ENCODE measurements at places on chromosomes 3 and 15.
A peak's percentile ranks its signal among the peaks of the same experiment; 100 is the strongest.

GRCh38 chr15:33099739-33100138 lies 94.8 kb downstream of the FMN1 start:
- no peak for ATAC-seq

DNA sequence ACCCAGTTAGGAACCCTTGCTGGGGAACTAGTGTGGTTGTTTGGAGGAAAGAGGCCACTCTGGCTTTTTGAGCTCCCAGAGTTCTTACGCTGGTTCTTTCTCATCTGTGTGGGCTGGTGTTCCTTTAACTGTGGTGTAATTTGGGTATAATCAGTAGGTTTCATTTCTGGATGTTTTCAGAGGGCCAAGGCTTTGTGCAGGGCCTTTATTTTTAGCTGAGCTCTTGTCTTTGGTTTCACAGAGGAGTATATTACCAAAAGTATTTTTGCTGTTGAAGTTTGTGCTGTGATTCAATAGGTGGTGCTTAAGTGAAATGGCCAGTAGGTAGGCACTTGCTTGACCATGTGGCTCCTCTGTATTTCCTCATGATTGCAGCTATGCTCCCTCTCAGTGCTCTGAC lies 357.9 kb downstream of the KCNH8 start:
- ATAC-seq, result no peak

DNA sequence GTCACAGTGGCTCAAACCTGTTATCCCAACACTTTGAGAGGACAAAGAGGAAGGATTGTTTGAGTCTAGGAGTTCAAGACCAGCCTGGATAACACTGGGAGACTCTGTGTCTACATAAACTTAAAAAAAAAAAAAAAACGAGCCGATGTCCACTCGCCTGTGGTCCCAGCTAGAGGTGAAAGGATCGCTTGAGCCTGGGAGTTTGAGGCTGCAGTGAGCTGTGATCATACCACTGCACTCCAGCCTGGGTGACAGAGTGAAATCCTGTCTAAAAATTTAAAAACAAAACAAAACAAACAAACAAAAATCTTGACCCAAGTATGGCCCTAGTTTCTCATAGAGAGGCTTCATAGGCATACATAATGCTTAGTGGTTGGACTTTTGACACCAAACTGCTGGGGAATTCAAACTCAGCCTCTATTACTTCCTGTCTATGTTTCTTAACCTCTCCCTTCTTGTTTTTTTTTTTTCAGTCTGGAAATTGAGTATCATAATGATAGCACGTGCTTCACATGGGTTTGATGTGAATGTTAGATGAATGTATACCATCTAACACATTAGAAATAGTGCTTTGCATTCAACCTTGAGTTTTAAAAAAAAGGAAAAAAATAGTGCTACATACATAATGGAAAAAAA lies 46.4 kb upstream of the CAPN7 start:
- ATAC-seq, result no peak

DNA sequence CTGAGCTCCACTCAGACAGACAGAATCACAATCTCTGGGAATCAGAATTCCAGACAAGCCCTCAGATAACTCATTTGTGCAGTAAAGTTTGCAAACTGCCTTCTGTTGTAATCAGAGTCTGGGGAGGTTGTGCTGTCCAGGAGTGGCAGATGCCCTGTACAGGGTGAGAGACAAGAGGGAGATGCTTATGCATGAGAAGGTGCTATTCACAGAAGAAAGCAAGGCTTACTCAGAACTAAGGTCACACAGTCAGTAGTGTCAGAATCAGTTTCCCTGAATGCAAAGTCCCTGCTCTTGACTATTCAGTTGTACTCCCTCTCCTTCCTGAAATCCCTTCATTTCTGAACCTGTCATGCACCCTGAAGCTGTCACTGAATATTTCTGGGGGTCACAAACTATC lies 43.7 kb downstream of the SRPRB start:
- ATAC-seq, result no peak

DNA sequence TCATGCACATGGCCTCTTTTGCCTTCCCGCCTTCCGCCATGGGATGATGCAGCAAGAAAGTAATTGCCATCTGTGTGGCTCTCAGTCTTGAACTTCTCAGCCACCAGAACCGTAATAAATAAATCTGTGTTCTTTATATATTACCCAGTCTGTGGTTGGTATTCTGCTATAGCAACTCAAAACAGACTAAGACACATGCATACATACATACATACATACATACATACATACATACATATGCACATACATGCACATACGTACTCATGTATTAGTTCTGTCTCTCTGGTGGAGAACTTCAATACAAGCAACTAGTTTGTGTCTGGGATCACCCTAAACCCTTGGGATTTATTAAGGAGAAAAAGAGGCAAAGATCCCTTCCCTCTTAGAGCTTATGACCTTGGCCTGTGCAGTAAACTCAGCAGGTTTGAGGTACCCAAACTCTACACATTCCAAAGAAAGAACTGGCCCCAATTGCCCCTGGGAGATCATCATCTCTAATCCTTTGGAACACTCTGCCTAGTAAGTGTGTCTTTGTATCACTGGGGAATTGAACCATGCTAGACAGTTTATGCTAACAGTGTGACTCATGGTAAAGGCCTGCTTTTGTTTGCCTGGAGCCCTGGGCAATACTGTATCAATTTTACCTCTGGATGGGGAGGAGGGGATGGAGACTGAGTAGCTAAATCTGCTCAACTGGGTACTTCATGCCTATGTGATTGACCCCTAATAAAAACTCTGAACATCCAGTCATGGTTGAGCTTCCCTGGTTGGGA lies 115.6 kb upstream of the LMCD1 start:
- no peak for ATAC-seq

GRCh38 chr3:61417352-61417751 lies 144.0 kb upstream of the PTPRG start:
- no peak for ATAC-seq

- ATAC-seq, result peak; percentile 52
Measured at GRCh38 chr3:127457094-127457475, 133.4 kb downstream of the TPRA1 start.

DNA sequence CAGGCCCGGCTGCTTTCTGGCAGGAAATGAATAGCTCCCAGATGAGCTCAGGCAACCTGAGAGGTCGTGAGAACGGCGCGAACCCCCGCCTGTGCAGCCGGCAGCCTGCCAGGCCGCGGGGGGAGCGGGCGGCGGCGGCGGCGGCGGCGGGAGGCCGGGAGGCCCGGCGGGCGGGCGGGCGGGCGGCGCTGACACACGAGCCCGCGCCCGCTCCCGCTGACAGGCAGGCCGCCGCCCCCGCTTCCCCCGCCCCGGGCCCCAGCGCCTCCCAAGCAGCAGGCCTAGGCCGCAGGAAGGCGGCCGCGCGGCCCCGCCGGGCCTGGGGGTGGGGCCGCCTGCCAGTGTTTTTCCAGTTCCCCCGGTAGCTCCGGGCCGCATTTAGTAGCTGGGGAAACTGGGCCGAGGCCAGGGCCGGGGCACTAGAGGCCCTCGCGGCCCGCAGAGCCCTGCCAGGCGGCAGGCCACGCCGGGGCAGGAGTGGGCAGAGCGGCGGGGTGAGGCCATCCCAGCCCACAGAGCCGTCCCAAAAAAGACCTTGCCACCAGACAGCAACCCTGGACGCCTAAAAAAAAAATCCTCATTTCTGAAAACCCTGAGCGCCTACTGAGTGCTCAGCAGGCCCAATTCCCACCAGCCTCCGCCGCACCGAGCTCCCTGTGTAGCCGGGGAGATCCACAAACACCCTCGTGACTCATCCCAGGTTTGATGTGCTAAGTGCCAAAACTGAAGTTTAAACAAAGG lies 5.6 kb downstream of the HES1 start:
- peak; percentile 54 for ATAC-seq

DNA sequence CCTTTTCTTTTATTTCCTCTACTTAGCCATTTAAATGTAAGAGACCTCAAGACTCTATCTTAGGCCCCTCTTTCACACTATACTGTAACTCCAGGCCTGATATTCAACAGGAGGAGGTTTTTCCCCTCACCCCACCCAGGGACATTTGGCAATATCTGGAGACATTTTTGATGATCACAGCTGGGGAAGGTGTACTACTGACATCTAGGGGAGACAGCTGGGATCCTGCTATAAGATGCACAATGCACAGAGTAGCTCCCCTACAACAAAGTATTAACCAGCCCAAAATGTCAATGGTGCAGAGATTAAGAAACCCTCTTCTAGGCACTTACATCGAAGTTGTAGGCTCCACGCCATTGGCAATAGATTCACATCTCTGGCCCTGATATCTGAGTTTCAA lies 517.5 kb upstream of the UBE2E2 start:
- ATAC-seq, result peak; percentile 36

- ATAC-seq, result no peak
Measured at GRCh38 chr3:135106445-135106844, 311.4 kb downstream of the EPHB1 start.

DNA sequence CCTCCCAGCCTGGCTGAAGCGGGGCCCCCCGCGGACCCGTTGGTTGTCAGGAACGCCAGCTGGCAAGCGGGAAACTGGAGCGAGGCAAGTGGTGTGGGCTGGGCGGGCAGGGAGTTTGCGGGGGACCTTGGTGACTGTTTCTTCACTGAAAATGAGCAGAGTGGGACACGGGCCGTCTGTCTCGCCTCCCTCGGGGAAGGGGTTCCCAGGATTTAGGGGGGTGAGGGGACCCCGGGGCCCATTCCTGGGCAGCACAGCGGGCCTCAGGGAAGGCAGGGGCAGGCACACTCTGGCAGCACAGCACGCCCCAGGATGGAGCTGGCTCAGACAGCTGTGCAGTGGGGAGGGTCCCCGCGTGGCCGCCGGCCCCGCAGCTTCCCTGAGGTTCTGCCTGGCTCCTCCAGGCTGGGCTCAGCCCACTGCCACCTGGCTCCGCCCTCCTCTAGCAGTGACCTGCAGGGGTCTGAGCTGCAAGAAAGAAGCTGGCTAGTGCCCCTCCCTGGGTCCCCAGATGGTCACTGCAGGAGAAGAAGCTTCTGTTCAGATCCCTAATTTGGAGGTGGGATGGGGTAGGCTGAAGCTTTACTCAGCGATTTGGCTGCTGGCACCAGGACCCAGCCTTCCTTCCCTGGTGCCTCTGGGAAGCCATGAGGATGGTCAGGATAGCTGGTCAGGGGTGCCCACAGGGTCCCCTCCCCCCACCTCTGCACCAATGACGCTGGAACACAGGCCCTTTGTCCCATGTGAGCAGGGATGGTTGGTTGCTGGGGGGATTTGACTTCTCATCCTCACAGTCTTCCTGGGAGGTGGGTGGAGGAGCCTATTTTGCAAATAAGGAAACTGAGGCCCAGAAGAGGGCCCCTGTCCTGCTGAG lies 90.4 kb downstream of the TBC1D2B start:
- ATAC-seq, result peak; percentile 43

- ATAC-seq, result peak; percentile 45
Measured at GRCh38 chr3:172616031-172616461, 92.8 kb upstream of the TNFSF10 start.

GRCh38 chr3:53525765-53526703 lies 31.6 kb downstream of the CACNA1D start:
- ATAC-seq, result no peak

- ATAC-seq, result no peak
Measured at GRCh38 chr3:149152420-149152819, 23.0 kb downstream of the HPS3 start.

GRCh38 chr15:39823634-39824033 lies 41.0 kb upstream of the FSIP1 start:
- ATAC-seq, result no peak

GRCh38 chr3:128395500-128396162 lies 71.1 kb downstream of the DNAJB8 start:
- peak; percentile 55 for ATAC-seq

- no peak for ATAC-seq
Measured at GRCh38 chr15:99102332-99103235, 2.3 kb upstream of the SYNM start.
